SW 1271 (cell line): ENCODE measurements at places on chromosomes 7 and 10.

- no peak for DNase-seq
Observed at GRCh38 chr10:1738950-1739349, 1.6 kb upstream of the ADARB2 start.

DNA sequence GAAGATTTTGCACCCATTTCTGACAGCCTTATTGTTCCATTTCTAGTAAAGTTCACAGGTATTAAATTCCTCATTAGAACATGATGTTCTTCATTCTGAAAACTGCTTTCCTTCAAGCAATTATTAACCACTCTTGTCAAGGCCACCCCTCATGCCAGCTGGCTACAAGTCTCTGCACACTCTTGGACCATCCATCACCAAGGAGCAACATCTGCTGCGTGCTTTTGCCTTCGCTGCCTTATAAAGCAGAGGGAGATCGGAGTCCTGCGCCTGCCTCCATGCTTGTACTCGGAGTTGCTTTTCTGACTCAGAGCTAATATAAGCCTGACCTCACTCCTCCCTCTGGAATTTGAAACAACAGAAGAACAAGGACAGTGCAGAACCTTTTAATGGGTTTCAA is 529.9 kb upstream of the DPP6 start:
- DNase-seq, result no peak

- no peak for DNase-seq
Observed at GRCh38 chr10:35564341-35564968, 40.7 kb upstream of the GJD4 start.

DNA sequence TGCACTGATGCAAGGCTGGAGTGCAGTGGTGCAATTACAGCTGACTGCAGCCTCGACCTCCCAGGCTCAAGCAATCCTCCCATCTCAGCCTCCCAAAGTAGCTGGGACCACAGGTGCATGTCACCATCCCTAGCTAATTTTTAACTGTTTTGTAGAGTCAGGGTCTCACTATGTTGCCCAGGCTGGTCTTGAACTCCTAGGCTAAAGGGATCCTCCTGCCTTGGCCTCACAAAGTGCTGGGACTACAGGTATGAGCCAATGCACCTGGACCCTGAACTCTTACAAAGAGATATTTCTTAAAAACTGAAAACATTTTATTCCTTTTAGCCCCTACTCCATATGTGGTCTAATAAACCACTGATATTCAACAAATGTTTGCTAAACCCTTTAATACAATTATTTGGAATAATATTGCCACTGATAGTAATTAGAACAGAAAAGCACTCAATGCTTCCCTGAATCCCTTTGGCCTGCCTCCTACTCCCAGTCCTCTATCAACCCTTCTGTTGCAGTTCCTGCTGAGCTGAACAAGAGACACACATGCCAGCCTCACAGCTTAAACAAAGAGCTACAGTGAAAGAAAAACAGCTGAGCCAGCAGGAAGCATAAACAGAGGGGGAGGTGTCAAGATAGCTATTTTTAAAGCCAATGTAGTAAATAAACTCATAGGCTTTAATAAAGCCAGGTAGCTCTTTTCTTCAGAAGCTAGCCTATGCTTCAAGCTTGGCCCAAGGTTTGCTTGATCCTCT is 7.0 kb upstream of the GNAI1 start:
- no peak for DNase-seq

GRCh38 chr10:59623133-59624121 is 86.2 kb downstream of the SLC16A9 start:
- no peak for DNase-seq

- no peak for DNase-seq
Observed at GRCh38 chr10:125599194-125599593, 83.8 kb downstream of the TEX36 start.

DNA sequence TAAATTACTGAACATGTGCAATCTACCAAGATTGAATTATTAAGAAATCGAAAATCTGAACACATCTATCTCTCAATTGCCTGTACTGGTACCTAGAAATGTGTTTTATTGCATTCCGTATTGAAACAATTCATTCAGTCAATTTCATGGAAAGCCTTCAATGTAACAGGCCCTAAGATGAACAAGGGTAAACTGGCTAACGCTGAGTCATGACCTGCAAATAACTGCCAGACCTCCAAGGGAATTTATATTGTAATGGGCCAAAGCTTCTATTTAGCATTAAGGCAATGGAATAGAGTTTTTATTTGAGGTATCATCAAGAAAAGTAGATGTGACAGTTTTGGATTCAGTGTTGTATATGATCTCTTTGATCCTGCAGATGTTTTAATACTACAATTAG is 49.9 kb upstream of the CD36 start:
- no peak for DNase-seq

DNA sequence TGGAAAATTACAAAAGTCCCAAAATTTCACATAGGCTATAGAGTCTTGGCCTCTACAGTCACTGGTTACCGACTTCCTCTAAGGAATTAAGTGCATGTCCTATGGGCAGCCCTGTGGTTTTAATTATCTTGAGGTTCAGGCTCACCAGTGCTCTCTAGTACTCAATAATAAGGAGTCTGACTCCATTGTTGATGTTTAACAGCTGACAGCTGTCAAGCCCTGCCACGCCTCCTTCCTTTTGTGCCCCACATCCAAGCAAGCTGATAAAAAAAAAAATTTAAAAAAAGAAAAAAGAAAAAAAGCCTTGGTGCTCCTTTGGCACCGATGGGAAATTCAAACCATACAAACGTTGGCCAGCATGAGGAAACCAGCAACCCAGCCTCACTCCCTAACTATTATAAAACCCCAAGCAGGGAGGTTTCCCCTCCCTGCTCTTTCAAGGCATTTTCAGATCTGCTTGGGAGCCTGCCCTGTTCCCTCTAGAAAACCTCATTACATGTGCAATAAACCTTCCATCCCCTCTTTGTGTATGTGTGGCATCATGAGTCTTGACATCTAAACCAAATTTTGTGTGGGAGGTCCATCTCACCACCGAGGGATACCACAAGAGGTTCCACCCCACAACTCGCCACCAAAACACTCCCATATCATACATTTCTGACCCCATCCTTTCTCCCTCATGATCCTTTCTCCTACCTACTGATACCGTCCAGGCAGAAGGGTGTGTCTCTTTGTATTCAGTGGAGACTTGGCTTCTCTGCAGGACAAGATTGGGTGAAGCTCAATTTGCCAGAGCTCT is 70.9 kb upstream of the CCDC71L start:
- no peak for DNase-seq

- no peak for DNase-seq
Observed at GRCh38 chr10:121405096-121405495, 193.1 kb downstream of the FGFR2 start.

- DNase-seq, result no peak
Observed at GRCh38 chr7:2717293-2718261, 29.6 kb downstream of the AMZ1 start.
